Right cardiac atrium (tissue), 5 donors: ENCODE measurements at places on chromosomes 6 and 20. TPM values are rescaled to one million over a fixed set of nuclear protein-coding genes. Genes with fewer than 3 reads are reported as not detected.

GRCh38 chr6:12476484-12476883 is 186.3 kb downstream of the EDN1 start:
- DNase-seq: no peak

- no peak for DNase-seq
Observed at GRCh38 chr20:45611054-45611453, 18.5 kb upstream of the WFDC10A start.

DNA sequence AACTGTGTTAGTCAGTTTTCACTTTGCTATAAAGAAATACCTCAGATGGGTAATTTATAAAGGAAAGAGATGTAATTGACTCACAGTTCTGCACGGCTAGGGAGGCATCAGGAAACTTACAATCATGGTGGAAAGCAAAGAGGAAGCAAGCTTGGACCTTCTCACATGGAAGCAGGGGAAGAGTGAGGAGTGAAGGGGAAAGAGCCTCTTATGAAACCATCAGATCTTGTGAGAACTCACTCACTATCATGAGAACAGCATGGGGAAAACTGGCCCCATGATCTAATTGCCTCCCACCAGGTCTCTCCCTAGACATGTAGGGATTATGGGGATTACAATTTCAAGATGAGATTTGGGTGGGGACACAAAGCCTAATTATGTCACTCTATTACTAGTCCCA is 41.3 kb upstream of the PLAGL1 start:
- no peak for DNase-seq

DNA sequence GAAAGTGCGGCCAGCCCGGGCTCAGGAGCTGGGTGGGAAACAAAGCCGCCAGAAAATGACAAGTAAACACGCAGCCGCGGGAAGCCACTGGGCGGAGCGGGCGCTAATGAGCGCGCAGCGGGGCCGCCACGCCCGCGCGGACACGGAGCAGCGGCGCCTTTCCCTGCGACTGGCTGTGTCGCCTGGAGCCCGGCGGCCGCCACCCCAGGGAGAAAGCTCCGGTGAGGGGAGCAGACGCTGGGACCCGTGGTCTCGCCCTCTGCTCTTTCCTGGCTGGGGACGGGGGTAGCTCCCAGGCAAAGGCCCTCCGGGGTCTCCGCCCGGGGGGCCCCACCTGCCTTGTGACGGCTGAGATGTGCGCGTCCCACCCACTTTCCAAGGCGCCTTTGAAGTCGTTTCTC is 54.9 kb downstream of the PRR18 start:
- DNase-seq: no peak

KHDRBS2 gene
- total RNA-seq: 0.12 TPM
